ENCODE measurements at places on chromosomes 16 and 17. TPM values are rescaled to one million over a fixed set of nuclear protein-coding genes. Genes with fewer than 3 reads are reported as not detected.

- DNase-seq, result no peak
These were observed 1.5 kb upstream of the PCYT2 start for GRCh38 chr17:81912441-81913309.

SP2 gene
- total RNA-seq, result 16.9 TPM

STAT5A gene
- total RNA-seq, result 42.0 TPM

GRCh38 chr17:10119203-10120108 lies 79.0 kb downstream of the GAS7 start:
- peak; percentile 82 for DNase-seq

- DNase-seq, result no peak
These were observed 12.8 kb downstream of the CDIP1 start for GRCh38 chr16:4525634-4526277.

DNA sequence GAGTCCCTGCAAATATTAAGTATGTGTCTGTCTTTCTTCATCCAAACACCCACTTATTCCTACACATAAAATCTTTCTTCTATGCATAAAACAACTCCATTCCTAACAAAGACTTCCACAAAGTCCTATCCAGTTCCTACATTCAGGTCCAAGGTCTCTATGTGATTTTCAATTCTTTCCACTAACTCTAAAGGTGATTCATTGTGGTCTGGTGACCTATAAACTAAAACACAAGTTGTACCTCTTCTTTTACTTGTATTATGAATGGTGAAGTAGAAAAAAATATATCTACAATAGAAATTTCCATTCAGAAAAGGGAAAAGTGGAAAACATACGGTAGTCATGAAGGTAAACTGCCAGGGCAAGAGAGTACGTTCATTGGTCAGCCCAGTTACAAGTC lies 56.6 kb downstream of the USP32 start:
- no peak for DNase-seq

ANKRD40CL gene
- not detected for total RNA-seq

EFCAB13 gene
- total RNA-seq, result 11.8 TPM

CNTD1 gene
- total RNA-seq, result 0.14 TPM

DNA sequence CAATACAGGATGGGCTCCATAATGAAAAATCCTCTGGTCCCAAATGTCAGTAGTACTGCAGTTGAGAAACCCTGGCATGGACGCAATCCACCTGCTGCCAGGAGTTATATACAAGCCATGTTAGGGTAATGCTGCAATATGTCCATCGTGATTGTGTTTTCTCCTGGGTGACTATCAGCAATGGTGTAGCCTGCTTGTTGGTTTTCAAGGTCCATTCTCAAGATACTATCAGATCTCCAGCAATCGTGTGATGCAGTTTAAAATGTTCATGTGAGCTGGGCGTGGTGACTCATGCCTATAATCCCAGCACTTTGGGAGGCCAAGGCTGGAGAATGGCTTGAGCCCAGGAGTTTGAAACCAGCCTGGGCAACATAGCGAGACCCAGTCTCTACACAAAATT lies 24.0 kb downstream of the ABCC1 start:
- no peak for DNase-seq

DNA sequence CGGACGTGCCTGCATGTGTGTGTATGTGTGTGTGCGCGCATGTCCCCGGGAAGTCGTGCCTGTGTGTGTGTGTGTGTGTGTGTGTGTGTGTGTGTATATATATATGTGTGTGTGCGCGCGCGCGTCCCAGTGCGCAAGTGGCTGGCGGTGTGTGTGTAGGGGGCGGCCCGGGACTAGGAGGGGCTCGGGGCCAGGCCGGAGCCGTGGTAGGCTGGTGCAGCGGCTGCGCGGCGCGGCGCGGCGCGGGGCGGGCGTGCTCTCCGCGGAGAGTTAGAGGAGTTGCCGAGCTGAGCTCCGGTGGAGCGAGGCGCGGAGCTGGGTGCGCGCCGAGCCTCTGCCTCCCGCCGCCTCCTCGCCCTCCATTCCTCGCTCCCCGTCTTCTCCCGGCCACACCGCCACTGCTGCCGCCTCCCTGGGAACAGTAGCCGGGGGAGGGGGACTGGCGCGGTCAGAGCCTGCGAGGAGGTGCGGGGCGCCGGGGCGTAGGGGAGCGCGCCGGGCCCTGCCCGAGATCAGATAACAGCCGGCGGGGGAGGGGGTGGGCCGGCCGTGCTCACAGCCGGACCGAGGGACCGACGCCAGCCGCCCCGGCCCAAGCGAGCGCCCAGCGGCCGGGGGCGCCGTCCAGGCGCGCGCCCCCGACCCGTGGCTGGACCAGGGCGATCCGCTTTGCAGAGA lies at the start of gene KCNJ12:
Gene KCNJ12 (plus strand): TSS at position 277 of the 678 bp plus-strand sequence. CDS start 38,986 bp downstream, outside the sequence.
- DNase-seq, result no peak

GRCh38 chr16:50657241-50657640 lies 23.9 kb downstream of the SNX20 start:
- no peak for DNase-seq

GRCh38 chr17:66551839-66552238 lies 249.4 kb downstream of the PRKCA start:
- DNase-seq, result no peak

- no peak for DNase-seq
These were observed 16.1 kb downstream of the AMFR start for GRCh38 chr16:56409195-56409594.

DNA sequence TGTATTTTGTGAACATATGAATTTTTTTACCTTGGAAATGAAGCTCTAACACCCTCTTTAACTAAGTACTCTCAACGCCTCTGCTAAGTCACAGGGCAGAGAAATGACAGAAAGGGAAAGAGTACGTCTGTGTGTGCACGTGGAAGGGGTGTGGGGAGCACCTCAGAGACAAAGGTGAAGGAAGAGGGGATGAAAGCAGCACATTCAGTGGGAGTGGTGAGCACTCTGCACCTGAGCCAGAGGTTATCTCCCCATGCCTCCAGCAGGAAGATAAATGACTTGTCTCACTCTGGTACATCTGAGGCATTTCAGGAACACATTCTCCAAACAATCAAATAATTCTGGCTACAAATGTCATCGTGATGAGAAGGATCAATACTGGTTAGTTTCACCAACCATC lies 15.0 kb downstream of the GNA13 start:
- DNase-seq, result no peak

DNA sequence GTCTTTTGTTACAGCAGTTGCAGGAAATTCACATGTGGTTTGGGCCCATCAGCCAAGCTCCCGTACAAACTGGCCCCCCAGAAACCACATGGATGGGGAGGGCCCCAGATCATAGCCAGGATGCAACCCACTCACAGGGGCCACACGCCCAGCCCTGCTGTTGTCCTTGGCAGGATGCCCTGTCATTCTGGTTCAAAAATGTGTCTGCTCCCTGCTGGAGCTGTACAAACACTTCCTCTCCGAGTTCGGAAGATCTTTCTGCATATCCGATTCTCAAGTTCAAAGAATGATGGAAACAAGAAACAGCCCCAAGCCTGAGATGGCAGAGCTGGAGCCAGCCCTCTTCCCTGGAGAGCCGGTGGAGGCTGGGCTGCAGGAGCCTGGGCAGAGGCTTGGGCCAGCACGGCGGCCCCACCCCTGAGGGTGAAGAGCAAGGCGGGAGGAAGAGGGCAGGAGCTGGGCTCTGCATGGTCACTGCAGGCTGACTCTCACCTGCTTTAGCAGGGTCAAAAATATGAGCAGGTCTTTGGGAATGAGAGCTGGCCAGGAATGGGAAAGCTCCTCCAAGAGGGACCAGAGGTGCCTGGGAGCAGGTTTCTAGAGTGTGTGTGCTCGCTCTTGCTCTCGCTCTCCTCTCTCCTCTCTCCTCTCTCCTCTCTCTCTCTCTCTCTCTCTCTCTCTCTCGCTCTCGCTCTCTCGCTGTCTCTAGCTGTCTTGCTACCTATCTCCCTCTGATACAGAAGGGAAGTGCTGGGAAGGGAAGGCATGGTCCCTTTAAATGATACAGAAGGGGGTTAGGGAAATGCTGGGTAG lies 34.7 kb upstream of the ENPP7 start:
- DNase-seq, result no peak

CMTM4 gene
- 58.0 TPM for total RNA-seq

DNA sequence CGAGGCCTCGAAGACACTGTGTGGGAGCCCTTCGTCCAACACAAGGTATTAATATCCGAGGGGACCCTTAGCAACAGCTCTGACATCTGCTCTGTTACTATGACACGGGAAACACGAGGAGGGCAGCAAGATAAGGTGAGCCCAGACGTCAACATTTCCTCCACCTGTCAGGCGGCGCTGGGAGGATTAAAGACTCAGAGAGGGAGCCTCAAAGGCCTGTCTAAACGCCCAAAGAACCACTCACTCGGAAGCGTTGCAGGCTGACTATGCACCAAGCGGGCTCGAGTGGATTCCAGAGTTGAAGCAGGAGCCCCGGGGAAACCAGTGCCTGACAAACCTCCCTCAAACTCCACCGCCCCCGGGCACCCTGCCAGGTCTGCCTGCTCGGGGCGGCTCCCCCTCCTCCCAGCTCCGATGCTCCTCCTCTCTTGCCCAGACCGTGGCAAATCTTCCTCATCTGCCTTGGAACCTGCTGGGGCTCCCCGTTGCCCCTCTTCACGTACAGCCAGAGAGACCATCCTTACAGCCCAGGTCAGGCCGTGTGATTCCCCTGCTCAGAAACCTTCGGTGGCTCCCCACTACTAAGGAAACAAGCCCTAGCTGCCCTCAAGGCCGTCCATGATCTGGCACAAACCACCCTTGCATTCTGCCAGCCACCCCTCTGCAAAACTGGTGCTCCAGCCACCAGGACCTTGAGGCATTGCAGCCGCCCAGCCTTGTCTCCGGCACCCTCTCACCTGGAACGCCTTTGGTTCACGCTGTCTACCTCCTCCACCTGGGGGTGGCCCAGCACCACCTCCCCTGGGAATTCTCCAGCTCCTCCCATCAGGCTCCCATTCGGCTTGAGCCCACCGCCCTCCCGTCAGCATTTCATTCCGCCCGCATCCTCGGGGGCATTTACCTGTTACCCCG lies 16.2 kb downstream of the RPH3AL start:
- peak; percentile 92 for DNase-seq

DNA sequence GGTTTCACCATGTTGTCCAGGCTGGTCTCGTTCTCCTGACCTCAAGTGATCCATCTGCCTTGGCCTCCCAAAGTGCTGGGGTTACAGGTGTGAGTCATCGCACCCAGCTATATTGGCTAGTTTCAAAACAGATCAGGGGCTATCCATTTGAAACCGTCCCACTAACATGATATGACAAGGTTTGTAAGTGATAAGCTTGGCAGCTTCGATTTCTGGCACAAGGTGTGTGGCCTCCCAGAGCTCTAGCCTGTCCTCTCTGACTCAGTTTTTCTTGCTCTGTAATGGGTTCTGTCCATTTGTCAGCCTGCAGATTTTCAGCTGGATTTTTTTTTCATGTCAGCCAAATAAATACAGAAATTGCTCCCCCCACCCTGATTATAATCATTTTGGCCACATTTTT lies 31.8 kb upstream of the TENT4B start:
- no peak for DNase-seq

IL21R gene
- total RNA-seq, result 3.9 TPM

DNA sequence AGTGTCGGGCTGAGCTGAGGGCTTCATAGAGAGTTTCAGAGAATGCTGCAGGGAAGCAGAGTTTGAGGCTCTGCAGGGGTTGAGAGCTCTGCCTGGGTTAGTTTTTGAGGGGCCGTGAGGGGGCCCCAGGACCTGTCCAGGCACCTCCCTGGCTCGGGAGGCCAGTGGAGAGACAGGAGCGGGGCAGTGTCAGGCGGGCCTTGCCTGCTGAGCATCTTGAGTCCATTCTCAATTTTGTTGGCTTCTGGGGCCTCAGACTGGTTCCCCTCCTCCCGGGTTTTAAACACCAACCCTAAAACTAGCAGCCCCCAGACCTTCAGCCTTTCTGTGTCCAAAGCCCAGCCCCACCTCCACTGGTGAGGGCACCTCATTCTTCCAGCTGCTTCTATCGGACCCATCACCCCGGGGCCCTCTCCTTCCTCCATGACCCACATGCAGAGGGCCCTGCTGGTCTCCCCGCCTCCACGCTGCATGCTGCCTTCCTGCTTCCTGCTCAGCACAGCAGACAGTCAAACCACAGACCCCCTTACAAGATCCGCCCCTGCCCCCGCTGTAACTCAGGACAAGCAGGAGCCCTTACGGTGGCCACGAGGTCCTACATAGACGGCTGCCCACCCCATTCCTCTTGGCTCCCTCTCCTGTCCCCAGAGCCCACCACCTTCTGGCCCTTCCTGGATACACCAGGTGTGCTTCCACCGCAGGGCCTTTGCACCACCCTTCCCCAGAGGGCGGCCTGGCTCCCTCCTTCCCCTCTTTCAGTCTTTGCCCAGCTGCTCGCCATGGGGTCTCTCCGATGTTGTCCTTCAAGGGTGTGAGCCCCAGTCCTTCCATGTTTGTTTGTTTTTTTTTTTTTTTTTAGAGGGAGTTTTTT lies 3.8 kb downstream of the RNF213 start:
- DNase-seq, result peak; percentile 78

DNA sequence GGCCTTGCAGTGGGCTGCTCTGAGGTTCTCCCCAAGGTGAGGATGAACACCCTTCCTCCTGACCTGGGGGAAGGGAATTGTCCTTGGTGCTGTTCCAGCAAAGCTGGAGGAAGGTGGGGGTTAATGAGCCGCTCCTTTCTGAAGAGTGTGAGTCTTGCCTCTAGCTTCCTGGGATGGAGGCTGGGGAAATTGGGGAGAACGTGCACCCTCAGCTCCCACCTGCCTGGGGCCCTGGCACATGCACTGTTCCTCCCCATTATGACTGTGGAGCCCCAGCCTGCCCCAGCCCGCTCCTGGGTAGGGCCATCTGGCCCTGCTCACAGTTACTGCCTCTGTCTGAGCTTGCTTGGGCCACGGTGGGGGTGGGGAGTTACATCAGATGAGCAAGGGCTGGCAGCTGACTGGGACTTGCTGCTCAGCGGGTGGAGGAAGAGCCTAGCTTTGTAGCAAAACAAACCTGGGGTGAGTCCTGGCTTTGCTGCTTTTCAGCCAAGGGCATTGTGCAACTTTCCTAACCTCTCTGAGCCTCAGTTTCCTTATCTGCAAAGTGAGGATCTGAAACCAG lies 11.1 kb downstream of the TNS4 start:
- DNase-seq, result no peak

- peak; percentile 93 for DNase-seq
These were observed 5.7 kb downstream of the MATCAP1 start for GRCh38 chr16:67177743-67178699.

- DNase-seq, result no peak
These were observed 39.9 kb downstream of the MSI2 start for GRCh38 chr17:57296231-57296630.

- peak; percentile 40 for DNase-seq
These were observed 4.7 kb downstream of the C1QTNF1 start for GRCh38 chr17:79028496-79029326.

DNA sequence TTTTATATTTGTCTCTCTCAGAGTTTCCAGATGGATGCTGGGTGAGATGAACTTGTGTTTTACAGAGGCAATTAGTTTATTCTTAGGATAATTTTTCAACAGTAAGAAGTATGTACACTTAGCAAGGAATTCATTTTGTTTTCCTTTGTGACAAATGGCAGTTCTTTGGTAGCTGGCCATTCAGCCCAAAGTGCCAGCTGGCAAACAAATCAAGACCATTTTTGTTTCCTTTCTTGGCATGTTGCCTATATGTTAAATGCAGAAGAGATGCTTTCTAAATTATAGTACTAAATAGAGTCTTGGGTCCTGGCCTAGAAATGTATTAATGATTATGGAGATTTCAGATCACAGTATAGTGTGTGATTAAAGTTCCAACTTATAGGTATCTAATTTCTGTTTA lies 337.1 kb downstream of the CNTNAP4 start:
- no peak for DNase-seq
